Tongue (tissue), 3 donors: ENCODE measurements at places on chromosomes 4 and X. TPM values are rescaled to one million over a fixed set of nuclear protein-coding genes. Genes with fewer than 3 reads are reported as not detected.

DNA sequence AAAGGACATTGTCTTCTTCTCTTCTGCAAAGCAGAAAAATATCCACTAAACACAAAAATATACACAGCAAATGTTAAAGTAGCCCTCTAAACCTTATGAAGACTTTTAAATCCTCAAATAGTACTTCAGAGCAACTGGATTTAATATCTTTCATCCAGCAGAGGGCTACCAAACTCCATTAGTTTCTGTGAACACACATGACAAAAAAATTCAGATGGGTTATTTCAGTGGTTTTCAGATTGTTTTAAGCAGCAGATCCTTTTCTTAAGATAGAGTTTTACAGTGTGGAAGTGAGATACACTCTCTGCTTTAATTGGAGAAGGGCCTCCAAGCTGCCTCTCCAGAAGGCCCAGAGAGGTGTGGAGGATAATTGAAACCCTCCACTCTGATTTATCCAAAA is 56.7 kb downstream of the ANK2 start:
- DNase-seq = peak; percentile 69

- peak; percentile 87 for DNase-seq
These were observed 37.7 kb upstream of the ARAF start for GRCh38 chrX:47523297-47523696.

GRCh38 chr4:41399231-41399630 is 138.7 kb upstream of the LIMCH1 start:
- DNase-seq = no peak

- no peak for DNase-seq
These were observed 8.9 kb downstream of the MTHFD2L start for GRCh38 chr4:74166818-74167217.

DNA sequence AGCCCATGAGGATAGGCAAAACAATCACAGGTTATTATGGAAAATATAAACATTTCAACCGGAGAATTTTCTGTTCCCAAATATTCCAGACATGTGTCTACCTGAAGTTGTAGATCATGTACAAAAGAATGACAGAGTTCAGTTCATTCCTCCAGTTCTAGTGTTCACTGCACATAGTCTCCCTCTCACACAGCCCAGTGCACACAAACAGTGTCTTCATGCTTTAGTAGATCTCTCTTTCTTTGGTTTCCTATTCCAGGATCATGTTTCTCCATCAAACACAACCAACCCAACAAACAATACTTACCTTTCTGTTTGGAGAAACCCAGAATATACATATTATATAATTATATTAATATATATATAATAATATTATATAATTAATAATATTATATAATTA is 671.9 kb downstream of the TRIML1 start:
- DNase-seq = no peak

DNA sequence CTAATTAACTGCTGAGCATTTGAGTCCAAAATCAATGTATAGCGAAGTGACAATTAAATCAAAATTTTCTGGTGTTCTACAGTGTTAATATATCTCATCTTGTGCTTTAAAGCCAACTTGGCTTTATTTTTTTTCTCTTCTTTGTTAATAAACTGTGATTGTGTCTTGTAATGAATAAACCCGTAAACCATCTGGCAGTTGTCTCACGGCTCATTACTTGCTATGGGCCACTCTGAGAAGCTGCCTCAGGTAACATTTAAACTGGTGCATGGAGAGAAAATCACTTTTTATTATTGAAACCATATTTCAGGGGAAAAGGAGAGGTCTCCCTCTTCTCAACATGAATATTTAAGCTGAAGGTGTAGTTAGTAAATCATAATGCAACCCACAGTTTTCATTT is 694.0 kb downstream of the KCTD8 start:
- no peak for DNase-seq

GRCh38 chr4:95528388-95528948 is 20.3 kb downstream of the UNC5C start:
- DNase-seq = peak; percentile 39

The CFP gene
- 1.9 TPM for total RNA-seq

The LINC00632 gene
- 7.0 TPM for total RNA-seq

DNA sequence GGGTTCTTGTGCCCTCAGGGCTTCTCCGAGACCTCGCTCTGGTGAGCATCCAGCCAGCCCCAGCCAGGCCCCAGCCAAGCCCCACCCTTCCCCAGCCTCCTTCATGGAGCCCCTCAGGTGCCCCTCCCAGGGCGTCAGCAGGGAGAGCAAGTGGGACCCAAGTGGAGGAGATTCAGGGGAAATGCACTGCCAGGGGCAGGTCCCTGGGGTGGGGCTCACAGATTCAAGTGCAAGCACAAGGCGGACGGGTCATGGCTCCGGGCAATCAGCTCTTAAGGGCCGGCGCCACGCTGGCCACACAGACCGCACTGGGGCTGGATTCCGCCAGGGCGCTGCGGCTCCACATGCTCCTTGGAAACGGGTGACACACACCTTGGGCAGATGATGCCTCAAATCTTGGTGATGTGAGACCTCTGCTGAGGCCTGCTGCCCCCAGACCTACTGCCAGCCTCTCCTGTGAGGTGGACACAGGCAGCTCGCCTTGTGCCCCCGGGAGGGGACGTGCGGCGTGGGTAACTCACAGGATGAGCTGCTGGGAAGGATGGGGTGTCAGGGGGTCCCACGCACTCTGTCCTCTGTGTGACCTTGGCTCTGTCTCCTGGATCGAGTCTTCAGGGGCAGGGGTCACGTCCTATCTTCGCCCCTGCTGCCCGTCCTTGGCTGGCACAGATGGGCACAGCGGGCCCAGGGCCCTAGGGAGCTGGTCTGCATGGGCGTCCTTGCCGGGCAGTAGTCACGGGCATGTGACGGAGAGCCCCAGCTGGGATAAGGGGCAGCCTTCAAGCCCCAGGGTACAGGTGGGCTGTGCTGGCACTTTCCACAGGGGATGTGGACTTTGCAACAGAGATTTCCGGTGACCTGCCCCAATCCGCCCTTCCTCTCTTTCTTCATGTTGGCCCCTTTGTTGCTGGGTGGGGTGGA is 17.1 kb downstream of the NAT8L start:
- no peak for DNase-seq

The TMPRSS11B gene
- total RNA-seq = 84.9 TPM

The SYTL5 gene
- total RNA-seq = 1.3 TPM

DNA sequence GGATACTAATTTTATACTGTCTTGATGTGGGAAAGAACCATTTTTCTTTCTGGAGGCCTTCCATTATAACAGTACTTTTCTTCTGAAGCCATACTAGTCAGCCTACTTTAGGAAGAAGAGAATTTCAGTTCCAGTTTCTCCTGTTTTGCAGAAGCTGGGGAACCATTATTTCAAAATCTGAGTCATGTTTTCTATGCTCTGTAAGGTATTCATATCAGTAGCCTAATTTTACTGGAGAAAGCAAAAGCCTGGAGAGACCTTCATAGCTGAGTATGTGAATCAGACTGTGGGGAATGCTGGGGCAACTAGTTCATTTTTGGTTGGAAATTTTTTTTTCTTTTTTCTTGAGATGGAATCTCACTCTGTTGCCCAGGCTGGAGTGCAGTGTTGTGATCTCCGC is 22.4 kb downstream of the AFF1 start:
- DNase-seq = no peak

DNA sequence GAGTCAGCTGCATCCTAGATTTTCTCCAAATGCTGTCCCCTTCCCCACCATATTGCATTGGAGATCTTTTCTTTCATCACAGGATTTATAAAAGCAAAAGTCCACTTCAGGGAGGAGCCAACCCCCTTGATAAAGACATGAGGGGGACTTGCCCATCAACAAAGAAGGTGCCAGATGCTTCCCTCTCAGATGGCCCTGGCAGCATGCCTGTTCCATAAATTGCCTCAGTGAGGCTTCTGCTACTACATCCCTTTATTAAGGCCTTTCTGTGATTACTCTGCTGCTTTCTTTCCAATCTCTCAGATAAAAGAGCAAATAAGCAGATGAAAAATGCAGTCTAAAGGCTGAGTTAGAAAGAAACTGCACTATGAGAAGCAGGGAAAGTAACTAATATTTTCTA is 511.6 kb downstream of the PACRGL start:
- DNase-seq = no peak

The VSIG4 gene
- 6.4 TPM for total RNA-seq

The MOB1B gene
- 39.2 TPM for total RNA-seq

GRCh38 chr4:183960046-183960420 is 54.9 kb downstream of the STOX2 start:
- peak; percentile 96 for DNase-seq

The CPZ gene
- total RNA-seq = 6.8 TPM

DNA sequence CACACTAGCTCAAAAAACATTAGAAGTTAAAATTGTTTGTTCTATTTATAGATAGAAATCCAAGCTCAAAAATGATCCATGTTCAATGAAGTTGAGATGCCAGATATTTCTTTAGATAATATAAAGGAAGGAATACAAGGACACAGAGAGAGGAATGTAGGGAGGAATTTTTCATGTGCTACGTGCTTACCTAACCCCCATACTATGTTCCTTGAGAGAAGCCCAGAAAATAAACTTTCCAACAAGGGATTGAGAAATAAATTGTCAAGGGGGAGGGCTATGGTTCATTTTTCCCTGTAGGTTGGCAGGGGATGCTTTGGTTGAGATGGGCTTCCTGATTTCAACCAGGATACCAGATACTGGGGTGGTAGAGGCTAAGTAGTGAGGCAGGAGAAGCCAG is 15.6 kb upstream of the ADH5 start:
- no peak for DNase-seq

GRCh38 chrX:53089224-53089842 is 4.6 kb upstream of the KANTR start:
- DNase-seq = peak; percentile 75

DNA sequence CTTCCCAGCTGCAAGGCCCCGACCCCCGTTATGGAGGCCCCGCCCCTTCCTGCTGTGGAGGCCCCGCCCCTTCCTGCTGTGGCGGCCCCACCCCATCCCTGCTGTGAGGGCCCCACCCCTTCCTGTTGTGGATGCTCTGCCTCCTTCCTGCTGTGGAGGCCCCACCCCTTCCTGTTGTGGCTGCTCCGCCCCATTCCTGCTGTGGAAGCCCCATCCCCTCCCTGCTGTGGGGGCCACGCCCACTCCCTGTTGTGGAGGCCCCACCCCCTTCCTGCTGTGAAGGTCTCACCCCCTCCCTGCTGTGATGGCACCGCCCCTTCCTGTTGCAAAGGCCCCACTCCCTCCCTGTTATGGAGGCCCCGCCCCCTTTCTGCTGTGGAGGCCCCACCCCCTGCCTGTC is 104.9 kb upstream of the PSAPL1 start:
- no peak for DNase-seq

DNA sequence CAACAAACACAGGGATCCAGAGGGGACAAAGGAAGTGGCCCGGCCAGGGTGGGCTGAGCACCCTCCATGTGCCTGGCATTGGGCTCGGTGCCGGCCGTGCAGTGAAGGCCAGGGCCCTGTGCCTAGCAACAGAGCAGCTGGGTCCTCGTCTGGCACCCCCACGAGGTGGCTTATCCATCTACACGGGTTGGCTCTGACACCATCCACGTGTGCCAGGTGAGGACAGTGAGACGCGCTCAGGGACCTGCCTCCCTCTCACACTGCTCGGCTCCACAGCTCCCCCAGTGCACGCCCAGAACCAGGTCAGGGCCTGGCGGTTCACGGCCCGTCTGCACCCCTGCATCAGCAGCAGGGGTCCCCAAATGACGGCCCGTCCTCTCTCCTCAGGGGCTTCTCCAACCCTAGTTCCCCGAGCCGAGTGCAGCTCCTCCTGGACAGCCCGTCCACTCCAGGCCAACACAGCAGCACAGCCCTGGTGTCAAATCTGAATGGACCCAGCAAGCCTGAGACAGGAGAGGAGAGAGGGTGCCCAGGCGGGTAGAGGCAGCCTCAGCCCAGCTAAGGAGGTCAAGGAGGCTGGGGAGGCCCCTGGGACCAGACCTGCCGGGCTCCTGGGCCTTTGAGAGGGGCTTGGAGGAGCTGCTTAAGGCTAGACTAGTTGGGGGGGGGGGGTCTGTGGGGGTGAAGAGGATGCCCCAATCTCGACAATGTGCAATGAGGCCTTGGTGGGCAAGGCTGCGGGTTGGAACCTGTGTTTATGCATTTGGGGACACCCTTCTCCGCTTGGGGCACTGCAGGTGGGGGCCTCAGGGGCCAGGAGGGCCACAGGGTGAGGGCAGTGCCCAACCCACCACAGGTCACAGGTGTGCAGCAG is 113.6 kb downstream of the FAM53A start:
- no peak for DNase-seq

DNA sequence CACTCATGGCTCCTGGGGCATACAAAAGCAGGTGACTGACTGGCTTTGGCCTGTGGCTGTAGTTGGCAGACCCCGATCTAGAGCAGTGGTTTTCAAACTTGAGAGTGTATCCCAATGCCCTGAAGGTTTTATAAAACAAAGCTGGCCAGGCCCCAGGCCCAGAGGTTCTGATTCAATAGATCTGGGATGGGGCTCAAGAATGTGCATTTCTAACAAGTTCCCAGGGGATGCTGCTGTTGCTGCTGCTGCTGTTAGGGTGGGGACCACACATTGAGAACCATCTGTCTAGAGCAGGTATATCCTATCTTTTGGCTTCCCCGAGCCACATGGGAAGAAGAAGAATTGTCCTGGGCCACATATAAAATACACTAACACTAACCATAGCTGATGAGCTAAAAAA is 7.3 kb downstream of the AIFM1 start:
- DNase-seq = no peak

- DNase-seq = no peak
These were observed 14.9 kb upstream of the ANKRD50 start for GRCh38 chr4:124727331-124727890.

- DNase-seq = peak; percentile 53
These were observed 119.5 kb upstream of the CHRDL1 start for GRCh38 chrX:110915111-110915510.

GRCh38 chr4:38279650-38280322 is 319.6 kb downstream of the PTTG2 start:
- DNase-seq = peak; percentile 28

The KIT gene
- total RNA-seq = 17.6 TPM

The EPHA5 gene
- total RNA-seq = 1.7 TPM

The TMSB15C gene
- total RNA-seq = 4.0 TPM

The MAGEA2 gene
- total RNA-seq = not detected

The IDUA gene
- total RNA-seq = 10.2 TPM

The CLRN2 gene
- not detected for total RNA-seq

DNA sequence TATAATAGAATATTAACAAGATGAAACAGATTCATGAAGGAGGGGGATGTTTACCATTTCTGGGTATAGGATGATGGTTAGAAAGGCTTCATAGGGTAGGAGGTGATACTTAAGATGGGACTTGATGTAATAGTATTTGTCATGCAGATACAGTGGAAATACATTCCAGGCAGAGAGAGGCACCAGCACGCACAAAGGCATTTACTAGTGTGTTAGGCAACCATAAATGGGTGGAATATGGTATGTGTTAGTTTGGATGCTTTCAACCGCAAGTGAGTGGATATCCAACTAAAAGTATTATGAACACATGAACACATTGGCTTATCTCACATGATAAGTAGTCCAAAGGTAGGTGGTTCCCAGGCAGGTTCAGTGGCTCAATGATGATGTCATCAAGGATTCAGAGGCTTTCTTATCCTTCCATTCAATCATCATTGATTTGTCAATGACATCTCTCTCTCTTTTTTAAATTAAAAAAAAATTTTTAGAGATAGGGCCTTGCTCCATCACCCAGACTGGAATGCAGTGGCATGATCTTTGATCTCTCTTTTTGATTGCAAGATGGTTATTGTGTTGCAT is 12.7 kb upstream of the STARD8 start:
- no peak for DNase-seq

The SCRG1 gene
- total RNA-seq = 1.8 TPM

- no peak for DNase-seq
These were observed 103.7 kb downstream of the CEP135 start for GRCh38 chr4:56052481-56052880.

GRCh38 chr4:42151568-42152506 is 618 bp downstream of the BEND4 start:
- peak; percentile 50 for DNase-seq

The MAGEA1 gene
- total RNA-seq = not detected

GRCh38 chr4:79381161-79381560 is 26.9 kb downstream of the GK2 start:
- no peak for DNase-seq
